ENCODE measurements at places on chromosomes 11 and 22. TPM values are rescaled to one million over a fixed set of nuclear protein-coding genes. Genes with fewer than 3 reads are reported as not detected.

DNA sequence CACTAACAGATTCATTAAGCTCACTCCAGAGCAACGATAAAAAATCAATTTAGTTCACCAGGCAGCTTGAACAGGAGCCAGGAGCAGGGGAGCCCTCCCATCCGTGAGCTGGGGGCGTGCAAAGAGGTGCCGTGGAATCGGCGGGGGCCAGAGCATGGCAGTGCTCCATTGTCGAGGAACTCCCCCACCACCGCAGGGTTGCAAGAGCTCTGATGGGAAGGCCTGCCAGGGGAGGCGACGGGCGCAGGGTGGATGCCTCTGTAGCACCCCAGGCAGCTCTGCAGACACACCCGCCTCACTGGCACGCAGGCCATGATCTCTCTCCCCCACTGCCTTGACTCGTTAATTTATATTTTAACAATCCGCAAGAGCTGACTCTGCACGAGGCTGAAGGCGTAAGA, 433.2 kb downstream of the MIAT start:
- no peak overlapping the region for H3K4me3 ChIP-seq
- H3K4me1 ChIP-seq: no peaks in the 10 kb centered on the region
- H3K36me3 ChIP-seq: no peaks in the 10 kb centered on the region
- DNase-seq: no peak
- no peak overlapping the region for H3K27ac ChIP-seq
- H3K27me3 ChIP-seq: no peaks in the 10 kb centered on the region

- DNase-seq: no peak
- H3K27ac ChIP-seq: no peak overlapping the region
- H3K27me3 ChIP-seq: no peaks in the 10 kb centered on the region
- H3K36me3 ChIP-seq: no peaks in the 10 kb centered on the region
- no peak overlapping the region for H3K4me3 ChIP-seq
These were observed 48.8 kb upstream of the LARGE1 start for GRCh38 chr22:33969045-33969444.

DNA sequence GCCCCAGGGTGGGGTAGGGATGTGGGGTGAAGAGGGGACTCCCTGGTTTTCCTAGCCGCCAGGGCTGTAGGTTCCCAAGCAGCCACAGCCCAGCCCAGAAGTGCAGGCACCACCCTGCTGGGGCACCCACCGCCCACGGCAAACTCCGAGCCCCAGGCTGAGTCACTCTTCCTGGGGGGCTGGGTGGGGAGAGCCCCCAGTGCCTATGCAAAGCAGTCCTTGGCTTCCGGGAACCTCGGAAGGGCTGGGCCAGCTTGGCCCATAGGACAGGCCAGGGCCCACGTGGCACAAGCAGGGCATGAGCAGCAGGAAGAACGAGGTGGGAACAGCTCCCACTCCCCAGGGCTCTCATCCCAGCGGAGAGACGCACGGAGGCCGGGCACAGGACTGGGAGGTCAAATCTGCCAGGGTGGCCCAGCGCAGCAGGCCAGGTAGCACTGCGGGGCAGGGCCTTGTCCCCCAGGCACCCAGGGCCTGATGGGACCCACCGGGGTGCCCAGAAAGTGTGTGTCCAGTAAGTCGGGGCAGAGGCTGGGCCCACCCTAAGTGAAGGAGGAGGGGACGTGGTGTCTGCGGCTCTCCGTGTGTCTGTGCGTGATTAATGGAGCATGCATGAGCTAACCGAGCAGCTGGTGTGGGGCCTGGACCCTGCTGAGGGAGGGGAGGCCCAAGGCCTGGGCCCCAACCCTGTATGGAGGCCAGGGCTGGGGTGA, 4.6 kb upstream of the IL17REL start:
- no peaks in the 10 kb centered on the region for H3K27me3 ChIP-seq
- no peak for DNase-seq
- peaks cover 16% of the 10 kb centered on the region for H3K4me1 ChIP-seq

DNA sequence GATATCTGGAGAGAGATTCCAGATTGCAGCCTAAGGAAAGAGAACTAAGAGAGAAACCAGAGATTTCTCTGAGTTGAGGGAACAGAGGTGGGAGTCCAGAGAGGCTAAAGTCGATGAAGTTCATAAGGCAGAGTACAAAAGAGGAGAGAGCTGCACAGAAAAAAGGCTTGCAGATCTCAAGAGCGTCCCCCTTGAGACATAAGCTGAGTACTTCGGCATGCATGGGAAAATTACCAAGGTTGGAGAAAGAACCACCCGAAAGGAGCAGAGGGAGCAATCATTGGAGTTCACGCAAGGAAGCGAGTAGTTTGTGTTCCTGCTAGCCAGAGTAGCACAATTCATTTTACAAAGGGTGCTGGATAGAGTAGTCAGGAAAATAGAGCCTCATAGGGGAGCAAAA, 293.5 kb downstream of the TMEM135 start:
- H3K36me3 ChIP-seq: no peaks in the 10 kb centered on the region
- no peak for DNase-seq
- H3K4me3 ChIP-seq: no peak overlapping the region

DNA sequence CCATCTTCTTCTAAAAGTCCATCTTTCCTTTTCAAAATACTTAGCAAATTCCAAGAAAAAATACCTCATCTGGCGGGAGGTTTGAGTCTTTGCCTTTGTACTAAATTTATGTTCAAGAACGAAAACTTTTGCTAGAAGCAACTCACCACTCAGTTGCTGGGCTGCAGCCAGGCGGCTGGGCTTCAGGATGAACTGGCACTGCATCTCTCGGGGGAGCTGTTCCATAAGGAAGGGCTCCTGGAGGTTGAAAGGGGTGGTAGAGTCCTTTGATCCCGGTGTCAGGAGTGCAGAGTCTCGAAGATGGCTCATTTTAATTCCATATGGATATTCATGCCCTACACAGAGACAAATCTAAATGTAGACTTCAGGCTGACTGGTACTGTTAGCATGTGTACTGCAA, 105.8 kb downstream of the ARHGAP20 start:
- H3K36me3 ChIP-seq: no peaks in the 10 kb centered on the region
- no peak overlapping the region for H3K4me3 ChIP-seq
- H3K27me3 ChIP-seq: no peaks in the 10 kb centered on the region

GRCh38 chr11:17459236-17459896, 17.3 kb downstream of the ABCC8 start:
- no peak for DNase-seq
- no peaks in the 10 kb centered on the region for H3K36me3 ChIP-seq
- no peak overlapping the region for H3K27ac ChIP-seq
- no peaks in the 10 kb centered on the region for H3K27me3 ChIP-seq
- no peak overlapping the region for H3K4me3 ChIP-seq

DNA sequence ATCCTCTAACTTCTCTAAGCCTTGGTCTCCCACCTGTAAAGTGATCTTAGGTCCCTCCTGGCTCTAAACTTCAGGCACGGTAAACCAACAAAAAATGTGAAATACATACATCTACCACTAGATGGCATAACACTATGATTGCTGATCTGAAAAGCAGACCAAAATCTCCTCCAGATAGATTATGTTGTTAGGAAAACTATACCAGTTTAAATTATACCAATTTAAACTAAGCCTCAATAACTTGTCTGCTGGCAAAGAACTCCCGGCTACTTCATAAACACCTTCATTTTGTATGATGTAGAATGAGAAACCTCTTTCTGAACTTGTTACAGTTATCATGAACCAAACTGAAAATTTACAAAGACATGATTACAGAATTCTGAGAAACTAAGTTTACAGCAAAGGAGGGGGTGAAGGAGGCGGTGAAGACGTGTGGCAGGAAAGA, 85.9 kb downstream of the SBF2 start:
- no peak overlapping the region for H3K4me3 ChIP-seq

- no peaks in the 10 kb centered on the region for H3K36me3 ChIP-seq
- no peak for DNase-seq
- no peak overlapping the region for H3K27ac ChIP-seq
- H3K4me3 ChIP-seq: no peak overlapping the region
These were observed 2.0 kb upstream of the CLDN5 start for GRCh38 chr22:19526076-19526701.

The OR52E8 gene
- polyA plus RNA-seq: not detected

The SCN3B gene
- not detected for polyA plus RNA-seq

The INS gene
- not detected for polyA plus RNA-seq

The SCN2B gene
- not detected for polyA plus RNA-seq
